ENCODE measurements at places on chromosomes 5 and 9.

DNA sequence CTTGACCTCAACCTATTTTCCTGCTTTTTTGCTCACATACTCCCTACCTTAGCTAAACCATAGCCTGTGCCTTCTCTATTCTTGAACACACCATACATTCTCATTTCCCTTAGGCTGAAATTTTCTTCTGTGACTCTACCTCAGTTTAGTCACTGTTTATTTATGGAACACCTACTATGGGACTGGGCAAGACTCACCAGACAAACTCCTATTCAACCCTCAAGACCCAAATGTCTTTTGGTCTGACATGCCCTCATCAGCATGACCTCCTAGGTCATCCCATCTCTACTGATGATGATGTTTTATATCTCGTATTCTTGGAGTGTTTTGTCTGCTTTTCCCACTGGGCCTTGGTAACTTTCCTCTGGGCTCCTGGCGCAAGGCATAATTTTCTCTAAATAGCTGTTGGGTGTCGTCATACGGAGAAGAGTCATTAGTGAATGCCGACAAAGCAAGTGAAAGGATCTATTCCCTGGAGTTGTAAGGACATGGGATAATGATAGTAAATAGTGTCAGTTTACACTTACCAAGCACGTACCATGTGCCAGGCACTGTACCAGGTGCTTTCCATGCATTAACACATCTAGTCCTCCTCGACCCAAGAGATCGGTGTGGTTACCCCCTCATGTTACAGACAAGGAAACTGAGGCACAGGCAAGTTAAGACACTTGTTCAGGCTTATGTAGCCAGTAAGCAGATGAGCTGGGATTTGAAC lies 22.4 kb upstream of the PITX1 start:
- DNase-seq, result no peak

GRCh38 chr5:76555114-76555513 lies 68.1 kb downstream of the F2RL2 start:
- no peak for DNase-seq

DNA sequence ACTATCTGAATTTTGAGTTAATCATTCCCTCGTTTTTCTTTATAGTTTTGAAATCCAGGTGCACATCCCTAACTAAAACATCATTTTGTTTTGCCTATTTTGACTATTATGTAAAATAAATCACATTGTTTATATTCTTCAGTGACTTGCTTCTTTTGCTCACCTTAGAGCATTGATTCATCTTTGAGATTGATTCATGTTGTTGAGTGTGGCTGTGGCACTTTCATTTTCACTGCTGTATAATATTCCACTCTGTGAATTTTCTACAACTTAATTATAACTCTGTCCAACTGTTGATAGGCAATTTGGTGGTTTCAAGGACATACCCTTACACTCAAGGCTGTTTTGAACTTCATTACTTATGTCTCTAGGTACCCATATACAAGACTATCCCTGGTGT lies 12.5 kb downstream of the NKX2-5 start:
- no peak for DNase-seq

DNA sequence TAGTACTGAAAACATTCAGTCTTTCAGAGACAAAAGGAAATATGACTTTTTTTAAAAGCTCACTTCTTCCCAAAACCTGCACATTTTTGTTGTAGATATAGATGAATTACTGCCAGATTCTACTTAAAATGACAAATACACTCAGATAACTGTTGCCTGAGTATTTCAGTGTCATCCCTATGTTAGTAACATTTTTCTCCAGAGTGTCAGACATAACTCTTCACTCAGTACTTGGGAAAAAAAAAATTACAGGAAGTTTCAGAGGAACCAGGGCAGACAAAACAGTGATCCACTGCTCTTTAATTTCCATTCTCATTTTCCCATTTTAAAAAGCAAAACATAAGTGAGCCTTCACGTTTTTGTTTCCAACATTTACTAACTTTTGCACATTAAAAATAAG lies 79.3 kb upstream of the ITGA1 start:
- DNase-seq, result no peak

GRCh38 chr5:171865471-171865870 lies 79.9 kb downstream of the SMIM23 start:
- no peak for DNase-seq

DNA sequence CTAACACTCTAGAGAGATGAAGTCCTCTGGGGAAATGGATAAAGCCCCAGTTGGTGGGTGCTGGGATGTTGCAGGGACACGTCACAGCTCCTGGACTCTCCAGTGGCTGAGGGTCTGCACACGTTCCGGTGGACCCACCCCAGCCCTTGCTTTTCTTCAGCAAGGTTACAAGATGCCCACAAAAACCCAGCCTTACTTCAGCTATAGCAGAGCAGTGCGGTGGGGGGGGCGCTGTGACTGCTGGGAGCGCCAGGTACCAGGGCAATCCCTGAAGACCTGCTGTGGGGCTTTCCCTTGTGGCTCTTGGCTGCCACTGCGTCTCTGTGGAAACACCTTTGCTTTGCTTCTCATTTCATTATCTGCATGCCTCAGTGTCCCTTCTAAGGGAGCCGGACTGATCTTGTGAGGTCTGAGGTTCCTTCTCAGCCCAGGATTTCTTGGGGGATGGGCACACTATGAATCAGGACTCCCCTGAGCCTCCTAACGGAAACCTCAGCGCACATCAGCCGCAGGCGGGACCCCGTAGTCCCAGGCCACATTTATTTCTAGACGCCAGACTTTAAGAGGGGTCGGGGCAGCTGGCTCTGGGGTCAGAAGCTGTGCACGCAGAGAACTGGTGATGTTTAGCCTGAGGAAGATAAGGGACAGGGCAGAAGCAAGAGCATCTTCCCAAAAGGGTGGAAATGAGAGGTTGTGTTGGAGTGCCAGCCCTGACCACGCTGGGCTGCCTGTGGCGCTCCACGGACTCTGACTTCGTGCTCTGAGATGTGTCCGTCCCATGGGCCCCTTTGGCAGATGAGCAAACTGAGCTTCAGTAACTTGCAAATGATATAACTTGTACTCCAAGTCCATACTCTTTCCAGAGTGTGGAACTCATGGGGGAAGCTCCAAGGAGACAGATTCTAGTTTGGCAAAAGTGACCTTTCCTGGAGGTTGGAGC lies 106.8 kb downstream of the WNK2 start:
- no peak for DNase-seq

- DNase-seq, result no peak
Measured at GRCh38 chr9:36194326-36195000, 3.7 kb downstream of the CLTA start.

- no peak for DNase-seq
Measured at GRCh38 chr5:124772457-124773200, 26.2 kb upstream of the ZNF608 start.

- DNase-seq, result peak; percentile 75
Measured at GRCh38 chr9:121992571-121993212, 100.4 kb downstream of the TTLL11 start.

DNA sequence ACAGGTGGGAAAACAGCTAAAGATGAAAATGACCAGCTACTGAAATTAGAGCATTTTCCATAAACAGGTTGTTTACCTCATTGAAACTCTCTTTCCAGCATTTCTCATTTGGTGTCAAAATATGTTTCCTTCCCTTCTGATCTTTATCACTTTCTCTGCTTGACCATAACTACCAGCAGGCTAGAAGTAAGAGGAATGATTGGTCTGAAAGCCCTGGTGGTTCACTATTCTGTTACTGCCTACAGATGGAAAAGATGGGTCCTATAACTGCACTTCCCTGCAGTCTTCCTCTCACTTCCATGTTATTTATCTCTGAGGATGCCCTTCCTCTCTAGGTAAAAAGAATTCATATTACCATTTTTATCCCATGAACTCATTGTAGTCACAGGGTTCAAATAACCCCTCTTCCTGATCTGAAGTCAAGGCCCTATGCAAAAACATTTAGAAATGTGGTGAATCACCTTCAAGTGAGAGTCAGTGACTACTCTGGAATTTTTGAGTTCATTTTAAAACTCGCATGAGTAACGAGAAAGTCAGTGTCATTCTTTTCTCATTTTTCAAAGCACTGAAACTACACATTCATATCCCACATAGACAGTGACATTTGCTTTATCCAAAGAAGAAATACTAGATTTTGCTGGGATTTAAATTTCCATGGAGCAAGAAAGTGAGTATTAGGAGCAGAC lies 51.7 kb downstream of the ZNF474 start:
- no peak for DNase-seq

DNA sequence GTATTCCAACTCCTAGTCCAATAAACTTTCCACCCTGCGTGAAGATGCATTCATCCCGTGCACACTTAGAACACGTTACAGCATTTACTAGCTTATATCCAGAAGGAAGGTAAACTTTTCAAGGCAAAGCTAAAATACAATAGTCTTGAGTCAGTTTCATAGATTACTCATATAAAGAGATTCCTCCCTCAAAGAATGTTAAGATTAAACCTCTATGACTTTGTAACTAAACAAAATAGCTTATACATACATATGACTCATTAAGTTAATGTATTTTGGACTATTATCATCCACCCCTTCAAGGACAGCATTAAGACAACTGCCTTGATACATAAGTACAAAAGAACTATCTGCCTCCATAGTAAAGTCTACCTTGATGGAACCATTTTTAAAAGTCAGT lies 36.1 kb downstream of the TLE1 start:
- no peak for DNase-seq

- DNase-seq, result no peak
Measured at GRCh38 chr5:139131062-139131461, 67.1 kb downstream of the SIL1 start.

GRCh38 chr9:115627511-115627910 lies 509.6 kb upstream of the TNC start:
- DNase-seq, result no peak

DNA sequence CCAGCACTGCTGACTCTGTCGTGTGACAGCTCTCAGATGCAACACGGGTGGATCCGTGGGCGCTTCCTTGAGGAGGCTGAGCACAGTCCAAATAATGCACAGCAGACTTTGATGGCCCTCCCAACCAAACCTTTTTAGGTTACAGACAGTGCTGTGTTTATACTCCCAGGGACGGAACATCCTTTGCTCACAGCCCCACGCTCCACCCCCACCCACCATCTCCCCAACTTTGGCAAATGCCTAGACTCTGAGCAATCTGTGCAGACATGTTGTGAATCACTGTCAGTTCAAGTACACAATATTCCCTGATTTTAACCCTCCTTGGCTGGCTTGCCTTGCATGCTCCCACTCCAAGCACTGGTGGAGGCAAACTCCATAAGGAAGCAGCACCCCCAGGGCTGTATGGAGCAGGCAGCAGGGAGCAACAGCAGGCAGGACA lies 324.6 kb downstream of the MLLT3 start:
- DNase-seq, result no peak

DNA sequence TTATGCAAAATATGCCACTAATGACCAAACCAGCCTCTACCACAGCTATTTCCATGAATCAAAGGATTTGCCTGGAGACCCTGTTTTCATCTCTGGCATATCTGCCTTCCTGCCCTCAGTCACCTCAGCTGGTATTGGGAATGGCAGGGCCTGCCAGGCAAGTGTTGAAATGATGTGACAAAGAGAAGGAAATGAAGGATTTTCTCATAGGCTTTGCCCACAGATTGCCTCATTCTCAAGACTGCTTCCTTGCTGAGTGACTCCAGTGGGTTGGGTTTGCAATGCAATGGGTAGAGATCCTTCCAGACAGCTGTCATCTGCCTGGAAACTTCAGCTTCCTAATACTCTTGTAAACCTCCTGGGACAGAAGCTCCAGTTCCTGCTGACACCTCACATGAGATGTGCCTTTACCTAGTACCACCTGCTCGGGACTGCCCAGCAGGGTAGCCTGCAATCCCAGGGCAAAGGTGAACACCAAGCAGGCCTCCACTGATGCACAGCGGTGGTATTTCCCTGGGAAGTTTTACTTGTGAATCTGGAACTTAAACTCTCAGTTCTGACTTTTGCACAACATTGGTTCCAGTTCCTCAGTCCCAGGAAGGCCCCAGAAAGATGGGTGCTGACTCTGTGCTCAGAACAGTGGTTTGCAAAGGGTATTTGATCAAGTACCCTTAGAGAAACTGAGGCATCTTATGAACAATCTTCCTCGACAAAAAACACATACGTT lies 64.8 kb upstream of the SLC1A1 start:
- DNase-seq, result no peak

DNA sequence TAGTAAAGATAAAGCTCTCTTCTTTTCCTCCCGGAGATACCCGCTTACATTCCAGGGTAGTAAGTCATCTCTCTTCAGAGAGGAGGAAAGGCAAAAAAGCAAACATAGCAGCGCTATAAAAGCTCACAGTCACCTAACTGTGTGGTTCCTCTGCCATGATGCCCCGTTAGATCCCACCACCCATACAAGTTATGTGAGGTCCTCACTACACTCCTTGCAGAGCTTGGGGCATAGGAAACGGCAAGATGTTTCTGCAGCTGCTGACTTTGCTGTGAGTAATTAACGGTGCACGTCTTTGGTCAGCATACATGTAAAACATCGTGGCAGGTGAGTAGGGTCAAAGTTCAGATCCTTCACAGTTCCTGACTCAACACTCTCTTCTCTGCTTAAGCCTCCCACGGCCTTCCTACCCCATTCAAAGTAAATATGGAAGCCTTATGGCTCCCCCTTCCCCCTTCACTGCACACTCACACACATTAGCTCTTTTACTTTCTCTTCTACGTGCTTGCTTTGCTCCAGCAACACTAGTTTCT lies 218.9 kb downstream of the DIRAS2 start:
- no peak for DNase-seq

GRCh38 chr5:83011985-83012384 lies 65.2 kb downstream of the TMEM167A start:
- DNase-seq, result no peak

- DNase-seq, result peak; percentile 63
Measured at GRCh38 chr5:171386861-171387344, 746 bp upstream of the NPM1 start.

DNA sequence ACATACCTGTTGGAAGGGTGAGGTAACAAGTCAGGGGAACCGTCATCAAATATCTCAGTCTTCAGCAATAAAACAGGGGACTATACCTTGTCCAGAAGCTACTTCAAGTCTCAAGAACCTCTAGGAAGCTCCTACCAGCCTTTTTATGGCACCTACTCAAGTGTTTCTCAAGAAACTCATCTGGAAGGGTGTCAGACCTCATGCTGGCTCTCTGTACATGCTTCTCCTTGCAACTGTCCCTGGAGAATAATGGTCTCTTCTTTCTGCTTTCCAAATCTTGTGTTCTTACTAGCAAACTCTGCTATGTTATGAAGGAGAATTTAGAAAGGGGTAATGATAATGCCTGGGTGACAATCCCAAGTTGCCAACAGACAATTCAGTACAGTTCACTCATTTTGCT lies 8.3 kb upstream of the PTAR1 start:
- no peak for DNase-seq

GRCh38 chr5:146365618-146366017 lies 27.0 kb downstream of the POU4F3 start:
- DNase-seq, result no peak
